SJSA1 (cell line): ENCODE measurements at places on chromosomes 5 and 9. TPM values are rescaled to one million over a fixed set of nuclear protein-coding genes. Genes with fewer than 3 reads are reported as not detected.

GRCh38 chr5:131394128-131394527 is 130.3 kb downstream of the CDC42SE2 start:
- no peaks in the 10 kb centered on the region for H3K27me3 ChIP-seq
- H3K4me3 ChIP-seq, result no peak overlapping the region
- no peak overlapping the region for H3K27ac ChIP-seq
- H3K36me3 ChIP-seq, result peaks cover 67% of the 10 kb centered on the region
- no peaks in the 10 kb centered on the region; the same call in 1 of the 2 replicates for H3K4me1 ChIP-seq

- no peak overlapping the region for H3K4me3 ChIP-seq
- H3K27me3 ChIP-seq, result no peaks in the 10 kb centered on the region
- no peak overlapping the region for H3K27ac ChIP-seq
- DNase-seq, result no peak
Observed at GRCh38 chr9:127004946-127005769, 90.6 kb downstream of the RALGPS1 start.

GRCh38 chr5:10632110-10632761 is 68.4 kb downstream of the ANKRD33B start:
- peaks cover 64% of the 10 kb centered on the region for H3K4me1 ChIP-seq
- H3K36me3 ChIP-seq, result peaks cover 3% of the 10 kb centered on the region; the same call in 1 of the 2 replicates
- H3K27me3 ChIP-seq, result no peaks in the 10 kb centered on the region
- peak; percentile 97 for DNase-seq
- peak overlapping the region; percentile 95 for H3K27ac ChIP-seq
- peak overlapping the region; percentile 24 for H3K4me3 ChIP-seq

DNA sequence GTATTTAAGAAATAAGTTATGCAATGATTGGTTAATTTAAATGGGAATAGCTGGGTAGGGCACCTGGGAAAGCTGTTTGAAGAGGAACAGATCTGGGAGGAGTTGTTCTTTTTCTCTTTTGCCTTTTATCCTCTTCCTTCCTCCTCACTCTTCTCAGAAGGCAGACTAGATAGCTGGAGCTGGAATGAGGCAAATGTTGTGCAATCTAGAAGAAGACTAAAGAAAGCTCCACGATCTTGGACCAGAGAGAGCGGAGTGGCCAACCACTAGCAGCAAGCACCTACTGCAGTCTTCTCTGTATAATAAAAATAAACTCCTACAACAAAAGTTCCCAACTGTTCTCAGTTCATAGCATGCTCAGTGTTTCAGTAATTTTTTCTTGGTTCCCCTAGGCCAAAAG is 19.3 kb downstream of the GLIS3 start:
- H3K36me3 ChIP-seq, result no peaks in the 10 kb centered on the region
- H3K27me3 ChIP-seq, result no peaks in the 10 kb centered on the region
- no peak overlapping the region for H3K4me3 ChIP-seq

- no peak for DNase-seq
- no peaks in the 10 kb centered on the region for H3K4me1 ChIP-seq
- no peaks in the 10 kb centered on the region for H3K27me3 ChIP-seq
- H3K27ac ChIP-seq, result no peak overlapping the region
- H3K4me3 ChIP-seq, result no peak overlapping the region
Observed at GRCh38 chr5:171152382-171152781, 156.7 kb upstream of the TLX3 start.

DNA sequence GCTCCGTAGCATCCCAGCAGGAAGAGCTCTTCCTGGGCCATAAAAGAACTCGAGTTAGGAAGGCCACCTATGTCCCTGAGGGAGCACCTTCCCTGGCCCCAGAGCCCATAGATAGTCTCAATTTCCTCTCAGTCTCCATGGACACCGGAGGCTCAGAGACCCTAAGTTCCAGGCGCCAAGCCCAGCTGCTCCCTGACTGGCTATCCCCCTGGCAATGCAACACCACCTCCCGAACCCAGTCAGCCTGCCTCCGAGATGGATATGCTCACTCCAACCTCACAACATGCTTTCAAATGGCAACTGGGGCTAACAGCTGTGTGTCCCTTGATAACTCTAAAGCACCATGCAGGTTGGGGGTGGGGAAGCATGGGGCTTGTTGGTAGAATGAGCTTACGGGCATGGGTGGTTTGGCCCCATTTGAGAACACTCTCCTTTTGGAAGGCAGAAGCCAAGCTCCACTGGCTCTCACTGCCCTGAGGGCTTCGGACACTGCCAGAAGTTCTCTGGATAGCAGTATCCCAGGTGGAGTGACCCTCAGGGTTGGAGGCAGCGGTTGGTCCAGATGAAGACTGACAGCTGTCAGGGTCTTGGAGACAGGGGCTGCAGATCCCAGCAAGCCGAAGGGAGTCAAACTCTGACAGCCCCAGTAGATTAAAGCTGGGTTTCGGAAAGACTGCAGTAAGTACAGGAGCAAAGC is 165.3 kb downstream of the PAX5 start:
- no peak overlapping the region for H3K4me3 ChIP-seq
- no peak overlapping the region for H3K27ac ChIP-seq
- H3K36me3 ChIP-seq, result no peaks in the 10 kb centered on the region
- no peak for DNase-seq

DNA sequence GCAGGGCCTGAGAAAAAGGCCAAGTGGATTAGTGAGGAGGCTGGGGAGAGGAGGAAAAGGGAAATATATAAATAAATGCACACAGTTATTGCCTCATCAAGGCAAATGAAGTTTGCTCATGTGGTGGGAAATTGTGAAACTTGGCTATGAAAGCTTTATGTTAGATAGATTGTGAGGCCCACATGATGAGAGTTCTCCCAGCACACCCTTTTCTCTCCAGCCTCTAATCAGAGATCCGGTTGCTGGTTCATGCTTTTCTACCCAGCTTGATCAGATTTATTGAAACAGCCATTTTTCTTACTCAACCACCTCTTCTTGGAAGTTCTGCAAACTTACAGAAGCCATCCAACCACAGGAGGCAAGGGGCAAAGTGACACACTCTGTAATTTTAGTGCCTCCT is 125.8 kb upstream of the KLF4 start:
- no peaks in the 10 kb centered on the region for H3K4me1 ChIP-seq
- no peak for DNase-seq
- H3K4me3 ChIP-seq, result no peak overlapping the region
- no peak overlapping the region for H3K27ac ChIP-seq

DNA sequence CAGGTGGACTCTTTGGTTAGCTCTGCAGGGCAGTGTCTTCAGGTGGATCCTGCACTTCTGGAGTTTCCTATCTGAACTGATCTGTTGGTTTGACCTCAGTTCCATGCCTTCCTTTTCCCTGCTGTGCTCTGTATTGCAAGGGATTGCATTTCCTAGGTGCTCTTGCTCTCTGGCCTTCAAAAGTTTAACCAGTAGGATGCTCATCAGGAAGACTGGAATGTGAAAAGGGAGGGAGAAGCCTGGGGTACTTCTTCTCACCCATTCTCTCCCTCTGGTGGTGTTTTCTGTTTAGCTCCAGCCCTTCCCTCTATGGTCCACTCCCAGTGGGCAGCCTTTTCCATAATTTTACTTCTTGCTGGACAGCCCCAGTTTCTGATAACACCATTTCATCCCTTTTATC is 78.5 kb downstream of the ZNF618 start:
- no peaks in the 10 kb centered on the region for H3K27me3 ChIP-seq
- H3K27ac ChIP-seq, result no peak overlapping the region
- H3K4me1 ChIP-seq, result peaks cover 37% of the 10 kb centered on the region

DNA sequence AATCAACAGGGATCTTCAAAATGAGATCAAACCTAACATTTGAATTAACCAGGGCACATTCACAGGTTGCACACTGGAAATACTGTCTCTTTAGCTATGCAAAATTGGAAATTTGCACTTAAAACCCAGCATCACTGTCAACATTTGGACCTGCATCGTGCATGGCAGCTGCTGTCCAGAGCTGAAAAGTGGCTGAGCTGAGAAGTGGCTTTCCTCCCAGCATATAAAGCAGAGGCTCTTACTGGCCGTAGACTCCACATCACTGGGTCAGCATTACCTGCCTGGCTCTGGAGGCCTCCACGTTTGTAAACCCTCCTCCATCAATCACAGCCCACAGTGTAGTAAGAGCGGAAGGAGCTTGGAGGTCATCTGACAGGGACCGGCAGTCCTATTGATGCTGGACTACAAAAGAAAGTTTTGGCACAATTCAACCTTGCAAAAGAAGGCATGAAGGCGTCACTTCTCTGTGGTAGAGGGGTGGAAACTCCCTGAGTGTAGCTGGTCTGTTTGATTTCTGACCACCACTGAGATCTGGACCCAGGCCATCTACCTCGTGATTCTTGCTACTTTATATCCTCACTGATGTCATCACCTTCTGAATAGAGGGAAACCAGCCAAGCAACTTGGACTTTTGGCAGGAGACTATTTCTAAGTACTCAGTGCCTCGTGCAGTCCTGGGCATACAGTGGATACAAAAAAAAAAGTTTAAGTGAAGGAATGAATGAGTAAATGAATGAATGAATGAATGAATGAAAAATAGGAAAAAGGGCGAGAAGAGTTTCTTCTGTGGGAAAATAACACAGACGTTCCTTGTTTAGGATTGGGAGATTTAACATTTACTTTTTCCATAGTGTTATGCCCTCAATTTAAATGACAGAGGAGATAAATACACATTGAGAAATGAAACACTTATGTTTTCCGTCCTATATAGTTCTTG is 14.8 kb downstream of the RASEF start:
- no peaks in the 10 kb centered on the region for H3K4me1 ChIP-seq
- H3K27ac ChIP-seq, result no peak overlapping the region
- no peaks in the 10 kb centered on the region for H3K36me3 ChIP-seq

DNA sequence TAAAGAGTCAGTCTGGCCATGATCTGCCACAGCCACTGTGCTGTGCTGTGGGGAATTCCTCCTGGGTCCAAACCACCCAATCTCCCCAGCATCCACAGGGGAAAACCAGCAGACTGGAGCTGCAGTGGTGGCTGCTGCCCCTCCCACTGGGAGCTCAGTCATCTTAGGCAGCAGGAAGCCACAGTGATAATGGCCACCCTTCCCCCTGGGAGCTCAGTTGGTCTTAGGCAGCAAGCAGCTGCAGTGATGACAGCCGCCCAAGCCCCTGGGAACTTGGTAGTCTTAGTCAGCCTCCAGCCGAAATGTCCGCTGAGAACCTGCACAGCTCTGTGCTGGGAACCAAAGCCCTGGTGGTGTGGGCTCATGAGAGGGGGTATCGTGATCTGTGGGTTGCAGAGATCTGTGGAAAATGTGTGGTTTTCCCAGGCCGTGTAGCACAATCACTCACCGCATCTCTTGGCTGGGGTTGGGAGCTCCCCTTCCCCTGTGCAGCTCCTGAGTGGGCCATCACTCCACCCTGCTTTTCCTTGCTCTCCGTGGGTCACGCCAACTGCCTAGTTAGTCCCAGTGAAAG is 38.4 kb upstream of the SMIM15 start:
- H3K27me3 ChIP-seq, result no peaks in the 10 kb centered on the region
- H3K4me1 ChIP-seq, result no peaks in the 10 kb centered on the region
- no peak for DNase-seq
- H3K4me3 ChIP-seq, result no peak overlapping the region

DNA sequence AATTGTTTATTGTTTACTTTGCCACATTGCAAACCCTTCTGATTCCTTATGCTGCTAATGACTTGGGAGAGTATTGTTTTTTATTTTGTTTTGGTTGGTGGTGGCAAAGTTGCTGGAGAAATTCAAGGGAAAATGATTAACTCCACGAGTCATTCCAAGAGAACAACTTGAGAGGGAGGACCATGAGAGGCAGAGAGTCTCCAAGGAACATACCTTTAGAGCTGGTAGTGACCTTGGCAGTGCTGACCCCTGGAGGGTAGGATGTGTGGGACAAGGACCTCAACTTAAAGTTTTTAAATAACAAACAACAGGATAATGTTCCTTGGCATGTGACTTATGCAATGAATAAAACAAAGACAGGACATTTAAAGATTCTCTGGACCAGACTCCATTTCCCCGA is 139.7 kb downstream of the LRRC70 start:
- no peaks in the 10 kb centered on the region for H3K4me1 ChIP-seq
- H3K27me3 ChIP-seq, result no peaks in the 10 kb centered on the region
- DNase-seq, result no peak
- H3K36me3 ChIP-seq, result no peaks in the 10 kb centered on the region
- no peak overlapping the region for H3K4me3 ChIP-seq

DNA sequence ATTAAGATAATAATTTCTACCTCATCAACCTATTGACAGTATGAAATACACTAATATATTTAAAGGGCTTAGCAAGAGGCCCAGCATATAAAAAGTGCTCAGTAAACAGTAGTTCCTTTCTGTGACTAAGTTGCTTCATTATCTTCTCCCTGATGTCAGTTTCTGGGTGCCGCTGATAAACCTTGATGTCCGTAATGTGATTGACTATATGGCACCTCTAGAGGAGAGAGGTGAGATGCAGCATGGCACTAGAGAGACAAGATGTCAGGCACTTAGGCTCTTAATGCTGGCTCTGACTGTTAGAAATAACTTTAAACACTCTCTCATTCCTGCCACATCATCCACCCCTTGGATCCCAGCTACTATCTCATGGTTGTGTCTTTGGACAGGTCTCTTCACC is 455.9 kb upstream of the KLF4 start:
- no peaks in the 10 kb centered on the region for H3K4me1 ChIP-seq
- H3K27ac ChIP-seq, result no peak overlapping the region
- no peak for DNase-seq
- no peak overlapping the region for H3K4me3 ChIP-seq
- H3K27me3 ChIP-seq, result no peaks in the 10 kb centered on the region

DNA sequence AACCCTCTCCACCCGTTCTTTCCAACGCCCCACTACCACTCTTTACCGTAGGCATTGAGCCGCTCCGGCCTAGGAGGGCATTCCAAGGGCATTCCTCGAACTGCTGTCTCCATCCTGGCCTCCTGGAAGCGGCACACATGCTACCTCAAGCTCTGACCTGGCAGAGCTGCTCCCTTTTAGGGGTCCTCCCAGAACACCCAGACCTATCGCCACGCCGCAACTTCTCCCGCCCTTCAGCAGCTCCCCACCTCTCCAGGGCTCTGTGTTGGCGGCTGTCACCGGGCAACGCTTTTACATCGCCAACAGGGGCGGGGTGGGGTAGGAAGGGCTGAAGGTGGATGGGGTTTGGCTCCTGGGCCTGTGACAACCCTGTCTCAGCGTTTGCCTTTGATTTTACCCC is 4.6 kb upstream of the MYORG start:
- DNase-seq, result no peak
- no peak overlapping the region for H3K27ac ChIP-seq
- no peaks in the 10 kb centered on the region for H3K36me3 ChIP-seq
- H3K27me3 ChIP-seq, result no peaks in the 10 kb centered on the region
- H3K4me3 ChIP-seq, result no peak overlapping the region

DNA sequence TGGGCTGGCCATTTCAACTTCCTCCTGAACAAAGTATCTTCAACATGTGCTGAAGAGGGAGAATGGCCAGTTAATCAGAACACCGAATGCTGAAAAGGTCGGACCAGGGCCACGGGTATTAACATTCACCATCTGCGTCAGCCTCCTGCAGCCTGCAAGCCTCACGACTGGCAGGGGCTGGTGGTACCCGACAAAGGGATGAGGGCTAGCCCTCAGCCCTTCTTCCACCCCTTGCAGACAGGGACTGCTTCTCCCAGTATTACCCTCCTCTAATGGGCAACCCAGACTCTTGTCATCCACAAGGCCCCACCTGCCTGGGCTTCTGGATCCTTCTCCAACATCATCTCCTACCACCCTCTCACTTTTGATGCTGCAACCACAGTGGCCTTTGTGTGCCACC is 246.6 kb downstream of the FSTL4 start:
- peaks cover 25% of the 10 kb centered on the region for H3K27me3 ChIP-seq
- no peaks in the 10 kb centered on the region for H3K36me3 ChIP-seq
- H3K4me3 ChIP-seq, result no peak overlapping the region
- no peak for DNase-seq

- H3K4me3 ChIP-seq, result no peak within 1 kb of the TSS
- H3K4me1 ChIP-seq, result peaks cover 6% of the 10 kb centered on the region
- no peaks in the 10 kb centered on the region for H3K36me3 ChIP-seq
- DNase-seq, result peak; percentile 5
- H3K27me3 ChIP-seq, result peaks cover 49% of the 10 kb centered on the region
- no peak within 1 kb of the TSS for H3K27ac ChIP-seq
Observed at GRCh38 chr5:64690417-64691151, at the start of gene SHISAL2B. SHISAL2B (plus strand) TSS chr5:64690503; CDS start chr5:64690624, 121 bp downstream.

The PCA3 gene
- not detected in 2 replicates for total RNA-seq

The SCGB3A2 gene
- total RNA-seq, result not detected in 2 replicates

The SV2C gene
- not detected in 2 replicates for total RNA-seq

The SLC45A2 gene
- total RNA-seq, result not detected in 2 replicates

The GABRP gene
- total RNA-seq, result not detected in 2 replicates
